ENCODE measurements at places on chromosomes 5 and 9.

DNA sequence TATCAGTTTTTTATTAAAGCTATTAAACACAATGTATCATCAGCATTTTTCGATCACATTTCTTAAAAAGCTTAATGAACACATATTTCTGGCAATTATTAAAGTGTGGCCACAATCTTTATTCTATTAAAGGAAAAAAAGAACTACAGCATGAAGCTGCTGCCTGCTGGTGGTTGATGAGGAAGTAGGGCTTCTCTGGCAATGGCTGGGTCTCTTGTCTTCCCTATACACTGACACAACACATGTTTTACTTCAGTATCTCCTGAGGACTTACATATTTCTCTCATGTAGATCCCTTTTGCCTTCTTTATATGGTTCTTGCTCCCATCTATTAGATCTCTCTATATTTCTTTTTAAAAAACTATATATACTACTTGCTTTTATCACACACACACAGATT lies 590.7 kb downstream of the RAB3C start:
- no peak for DNase-seq

GRCh38 chr9:136626066-136626725 lies 36.5 kb upstream of the EGFL7 start:
- no peak for DNase-seq

DNA sequence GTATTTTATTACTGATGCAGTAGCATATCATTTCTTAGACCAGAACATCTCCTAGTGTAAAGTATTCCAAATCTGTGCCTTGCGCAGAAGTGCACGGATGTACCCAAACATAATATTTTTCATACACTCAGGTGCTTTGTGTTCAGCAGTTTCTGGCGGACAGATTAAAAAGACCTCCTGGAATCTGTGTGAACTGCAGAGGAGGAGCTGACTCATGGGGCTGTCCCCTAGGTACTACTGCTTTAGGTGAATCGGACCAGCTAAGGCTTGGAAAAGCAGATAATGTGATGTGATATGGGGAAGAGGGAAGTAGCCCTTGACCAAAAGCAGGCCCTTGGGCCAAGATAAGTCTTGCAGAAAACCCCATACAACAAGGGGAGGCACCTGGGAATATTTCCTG lies 310.1 kb downstream of the PLK2 start:
- DNase-seq: no peak

DNA sequence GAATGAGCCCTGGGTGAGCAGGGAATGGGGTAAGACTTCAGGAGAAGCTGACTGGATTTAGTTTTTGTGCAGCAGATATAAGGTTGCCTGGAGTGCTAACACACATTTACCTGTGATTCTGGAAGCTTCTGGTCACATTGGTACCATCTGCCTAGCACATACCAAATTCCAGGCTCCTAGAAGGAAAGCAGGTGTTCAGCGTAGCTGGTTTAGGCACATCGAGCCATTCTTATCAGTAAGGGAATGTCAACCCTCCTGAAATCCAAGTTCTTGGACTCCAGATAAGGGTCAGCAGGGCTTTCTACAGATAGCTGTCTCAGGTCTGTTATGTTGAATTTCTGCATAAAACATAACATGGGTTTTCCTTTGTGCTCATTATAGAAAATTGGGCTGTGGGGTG lies 10.3 kb downstream of the TCERG1 start:
- DNase-seq: no peak

DNA sequence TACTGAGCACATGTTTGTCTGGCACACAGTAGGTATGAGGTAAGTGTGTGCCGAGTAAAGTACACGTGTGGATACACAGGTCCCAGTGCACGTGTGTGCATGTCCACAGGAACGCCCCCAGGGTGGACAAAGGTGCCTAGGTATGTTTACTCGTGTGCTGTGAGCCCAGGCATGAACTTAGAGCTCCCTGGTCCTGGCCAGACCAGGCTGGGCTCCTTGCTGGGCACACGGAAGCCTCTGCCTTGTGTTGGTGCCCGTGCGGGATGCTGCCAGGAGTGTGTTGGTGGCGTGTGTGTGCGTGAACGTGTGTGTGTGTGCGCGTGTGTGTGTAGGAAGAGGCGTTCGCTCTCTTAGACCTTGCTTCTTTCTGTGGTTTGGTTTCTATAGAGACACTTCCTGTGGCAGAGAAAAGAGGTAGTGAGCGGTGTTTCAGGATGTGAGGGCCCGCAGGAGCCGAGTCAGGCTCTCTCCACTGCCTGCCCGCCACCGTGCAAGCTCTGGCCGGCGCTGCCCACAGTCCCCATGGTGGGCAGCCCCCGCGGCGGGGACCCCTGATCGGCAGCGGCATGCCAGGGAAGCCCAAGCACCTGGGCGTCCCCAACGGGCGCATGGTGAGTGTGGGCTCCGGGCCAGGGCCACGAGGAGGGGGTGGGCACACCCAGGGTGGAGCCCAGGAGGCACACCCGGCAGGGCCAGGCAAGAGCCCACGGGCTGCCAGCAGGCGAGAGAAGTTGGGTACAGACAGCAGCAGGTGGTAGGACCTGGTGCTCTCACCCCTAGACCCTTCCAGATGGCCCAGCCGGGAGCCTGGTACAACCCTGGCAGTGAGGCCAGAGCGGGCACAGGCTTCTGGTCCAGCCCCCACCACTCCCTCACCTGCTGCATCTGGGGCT lies at the start of gene RGS14:
RGS14 (plus strand) TSS at position 466 of the 893 bp plus-strand sequence; CDS start at position 567, 101 bp downstream.
- no peak for DNase-seq

DNA sequence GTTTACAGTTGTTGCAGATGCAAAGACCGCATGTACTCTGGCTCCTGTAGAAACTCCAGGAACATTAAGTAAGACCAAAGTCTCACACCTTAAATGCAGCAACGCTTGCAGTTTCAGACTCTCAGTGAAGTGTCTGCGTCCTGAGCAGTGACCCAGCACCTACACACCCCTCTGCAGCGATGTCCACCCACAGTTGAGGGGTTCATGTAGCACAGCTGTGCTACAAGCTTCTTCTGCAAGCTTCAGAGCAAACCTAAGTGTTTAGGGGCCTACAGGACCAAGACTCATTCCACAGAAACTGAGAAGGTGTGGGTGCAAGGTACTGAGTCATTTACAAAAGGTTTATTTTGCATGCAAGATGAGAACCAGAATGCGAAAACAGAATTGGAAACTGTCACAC lies 191.0 kb downstream of the IRX2 start:
- DNase-seq: no peak

DNA sequence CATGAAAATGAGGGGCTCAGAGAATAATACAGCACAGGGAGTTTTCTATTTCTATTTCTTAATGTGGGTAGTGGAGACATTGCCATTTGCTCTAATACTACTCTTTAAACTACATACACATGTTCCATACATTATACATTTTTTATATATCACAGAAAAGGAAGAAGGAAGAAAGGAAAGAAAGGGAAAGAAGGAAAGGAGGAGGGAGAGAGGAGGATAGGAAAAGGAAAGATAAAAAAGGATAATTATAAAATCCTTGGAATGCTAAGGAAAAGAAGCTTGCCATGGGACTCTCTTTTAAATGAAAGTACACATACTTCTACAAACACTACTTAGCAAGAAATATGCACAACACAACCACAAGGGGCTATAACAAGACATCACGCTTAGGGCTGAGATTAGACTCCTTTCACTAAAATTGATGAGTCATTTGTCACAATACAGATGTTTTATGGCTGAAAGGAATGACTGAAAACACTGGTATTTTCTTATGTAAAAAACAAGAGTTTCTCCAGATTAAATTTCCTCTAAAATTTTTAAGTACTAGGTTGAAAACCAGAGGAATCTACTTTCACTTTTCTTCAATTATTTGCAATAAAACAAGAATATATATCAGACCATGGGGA lies 219.8 kb downstream of the ARL15 start:
- peak; percentile 15 for DNase-seq

GRCh38 chr9:91412941-91413340 lies 10.7 kb downstream of the NFIL3 start:
- DNase-seq: no peak

DNA sequence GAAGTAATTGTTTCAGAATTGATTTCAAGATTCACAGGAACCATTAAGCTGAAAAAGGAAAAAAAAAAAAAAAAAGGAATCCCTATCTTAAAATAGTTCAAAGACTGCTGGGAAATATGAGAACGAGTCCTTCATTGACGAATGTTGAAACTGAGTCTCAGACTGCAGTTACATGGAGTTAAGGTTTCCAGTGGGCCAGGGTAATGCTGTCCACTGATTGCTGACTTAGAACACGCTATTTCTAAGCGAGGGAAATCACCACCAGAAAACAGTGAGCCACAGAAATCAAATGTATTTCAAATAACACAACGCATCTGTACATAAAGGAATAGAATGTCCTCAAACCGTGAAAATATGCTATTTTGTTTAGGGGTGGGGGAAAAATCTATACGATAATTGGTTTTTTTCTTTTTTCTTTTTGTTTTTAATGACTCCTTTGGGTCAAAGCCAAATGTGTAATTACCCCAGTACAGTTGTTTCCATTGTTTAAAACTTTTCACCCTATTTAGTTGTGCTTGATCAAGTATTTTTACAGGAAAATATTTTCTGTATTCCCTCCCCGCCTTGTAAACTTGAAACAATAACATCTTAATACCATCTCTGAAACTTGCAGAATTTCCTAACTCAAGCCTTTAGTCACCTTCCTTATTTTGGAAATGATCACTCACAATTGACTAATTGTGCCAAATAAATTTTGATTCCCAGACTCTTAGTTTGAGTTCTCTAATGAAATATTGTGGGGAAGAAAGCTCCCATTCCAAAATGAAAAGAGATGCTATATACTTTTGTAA lies 208.3 kb downstream of the MCTP1 start:
- no peak for DNase-seq

DNA sequence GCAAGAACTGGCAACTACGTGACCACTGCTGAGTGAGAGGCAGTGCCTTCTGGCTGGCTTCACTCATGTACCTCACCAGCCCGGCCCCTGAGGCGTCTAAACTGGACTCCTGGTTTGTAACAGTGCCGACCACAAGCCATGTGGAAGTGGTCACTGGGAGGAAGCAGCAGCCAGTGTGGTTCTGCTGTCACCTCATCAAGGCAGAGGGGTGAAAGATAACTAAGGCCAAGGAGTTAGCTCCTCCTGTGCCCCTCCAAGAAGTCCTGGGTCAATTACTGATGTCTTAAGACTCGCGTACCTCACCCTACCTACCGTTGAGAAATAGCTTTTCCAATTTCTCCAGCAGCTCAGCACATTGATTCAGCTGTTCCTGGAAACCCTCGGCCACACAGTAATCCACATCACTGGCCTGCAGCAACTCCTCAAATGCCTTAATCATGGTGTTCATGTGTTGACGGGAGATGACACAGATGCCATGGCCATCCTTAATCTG lies 142.9 kb downstream of the CDK5RAP2 start:
- no peak for DNase-seq

DNA sequence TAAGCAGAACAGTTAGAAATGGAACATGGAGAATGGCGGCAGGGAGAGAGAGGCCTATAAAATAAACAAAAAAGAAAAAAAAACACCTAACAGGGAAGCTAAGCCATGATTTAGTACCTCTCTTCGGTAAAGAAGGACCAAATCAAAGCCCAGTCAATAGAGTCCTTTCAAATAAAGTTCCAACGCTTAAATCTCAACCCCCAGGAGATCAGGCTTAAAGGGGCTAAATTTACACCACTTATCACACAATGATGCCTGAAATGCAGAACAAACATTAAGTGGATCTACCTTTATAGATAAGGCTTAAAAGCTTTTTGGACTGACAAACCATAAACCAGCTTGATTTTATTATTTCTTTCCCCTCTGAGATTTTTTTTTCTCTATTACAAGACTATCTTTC lies 66.3 kb downstream of the PRELID2 start:
- DNase-seq: no peak

- DNase-seq: no peak
Measured at GRCh38 chr5:33439905-33440481, 772 bp upstream of the TARS1 start.

DNA sequence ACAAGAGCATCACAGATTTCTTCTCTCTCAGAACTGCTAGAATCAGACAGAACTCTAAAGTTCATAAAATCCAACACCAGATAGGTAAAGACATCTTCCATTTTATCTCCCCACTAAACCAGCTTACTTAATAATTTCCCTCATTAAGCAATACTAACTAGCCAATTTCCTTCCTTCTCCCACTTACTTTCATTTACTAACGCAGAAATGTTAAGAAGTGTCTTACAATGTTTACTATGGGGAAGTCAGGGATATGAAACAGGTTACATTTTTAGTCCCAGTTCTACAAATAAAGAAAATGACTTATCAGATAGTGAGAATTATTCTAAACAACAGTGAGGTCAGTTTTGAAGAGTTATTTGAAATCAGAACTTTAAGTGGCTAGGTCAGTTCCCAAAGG lies 236.5 kb downstream of the FBXL17 start:
- no peak for DNase-seq

GRCh38 chr5:10699987-10700386 lies 61.0 kb downstream of the DAP start:
- DNase-seq: no peak
